ENCODE measurements at places on chromosomes 7 and 10.
A peak's percentile ranks its signal among the peaks of the same experiment; 100 is the strongest.

DNA sequence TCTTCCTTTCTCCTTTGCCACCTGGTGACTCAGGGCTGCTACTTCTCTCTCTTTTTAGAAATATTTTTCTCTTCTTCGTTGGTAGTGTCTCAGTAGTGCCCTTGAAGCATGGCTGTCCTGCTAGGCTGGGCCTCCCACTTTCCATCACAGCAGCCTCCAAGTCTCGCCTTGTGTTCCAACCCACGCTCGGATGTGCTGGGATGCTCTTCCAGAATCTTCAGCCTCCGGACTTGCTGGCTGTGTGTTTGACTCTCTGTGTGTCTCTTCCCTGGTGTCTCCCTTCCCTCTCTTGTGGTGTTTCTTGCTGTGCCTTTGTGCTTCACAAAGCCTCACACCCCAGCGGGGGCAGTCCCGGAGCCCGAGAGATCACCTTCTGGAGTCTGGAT, 100.5 kb downstream of the INPP5A start:
- DNase-seq: no peak

DNA sequence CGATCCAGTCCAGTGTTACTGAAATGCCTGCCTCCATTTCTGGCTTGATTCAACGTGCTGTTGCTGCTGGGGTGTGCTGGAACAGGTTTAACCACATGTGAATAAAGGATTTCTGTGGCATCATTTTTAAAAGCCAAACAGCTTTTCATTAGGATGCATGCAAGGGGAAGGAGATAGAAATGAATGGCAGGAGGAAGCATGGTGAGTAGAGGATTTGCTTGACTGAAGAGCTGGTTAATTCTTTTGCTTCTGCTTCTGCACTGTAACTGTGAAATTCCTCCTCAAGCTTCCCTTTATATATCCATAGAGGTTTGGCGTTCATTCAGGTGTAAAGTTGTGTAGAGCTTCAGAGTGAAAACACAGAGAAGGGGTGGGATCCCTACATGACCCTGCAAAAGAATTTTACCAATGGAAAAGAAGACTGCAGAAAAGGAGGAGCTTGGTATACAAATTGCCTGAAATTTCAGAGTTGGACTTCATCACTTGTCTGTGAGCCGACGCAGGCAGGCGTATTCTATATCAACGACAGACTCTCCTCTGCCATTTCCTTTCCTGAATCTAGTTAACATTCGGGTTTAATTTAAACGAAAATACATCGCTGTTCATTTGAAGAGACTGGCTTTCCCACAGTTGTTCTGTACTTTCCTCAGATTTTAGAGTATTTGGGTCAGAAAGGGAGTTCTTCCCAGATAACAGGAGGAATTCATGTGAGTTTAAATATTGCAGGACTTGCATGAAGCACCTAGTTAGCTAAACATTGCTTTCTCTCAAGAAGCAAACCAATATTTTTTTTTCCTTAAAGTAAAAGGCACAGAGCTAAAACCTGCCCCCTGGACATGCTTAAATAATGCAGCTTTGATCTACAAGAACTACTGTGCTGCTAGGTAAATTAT, at the start of gene SOSTDC1:
Gene SOSTDC1, minus strand, starts transcription at position 270 of the 893 bp plus-strand sequence. Its CDS starts 70 bp downstream, at position 200.
- no peak for DNase-seq

- DNase-seq: no peak
Measured at GRCh38 chr10:7560519-7560918, 106.2 kb downstream of the ITIH5 start.

DNA sequence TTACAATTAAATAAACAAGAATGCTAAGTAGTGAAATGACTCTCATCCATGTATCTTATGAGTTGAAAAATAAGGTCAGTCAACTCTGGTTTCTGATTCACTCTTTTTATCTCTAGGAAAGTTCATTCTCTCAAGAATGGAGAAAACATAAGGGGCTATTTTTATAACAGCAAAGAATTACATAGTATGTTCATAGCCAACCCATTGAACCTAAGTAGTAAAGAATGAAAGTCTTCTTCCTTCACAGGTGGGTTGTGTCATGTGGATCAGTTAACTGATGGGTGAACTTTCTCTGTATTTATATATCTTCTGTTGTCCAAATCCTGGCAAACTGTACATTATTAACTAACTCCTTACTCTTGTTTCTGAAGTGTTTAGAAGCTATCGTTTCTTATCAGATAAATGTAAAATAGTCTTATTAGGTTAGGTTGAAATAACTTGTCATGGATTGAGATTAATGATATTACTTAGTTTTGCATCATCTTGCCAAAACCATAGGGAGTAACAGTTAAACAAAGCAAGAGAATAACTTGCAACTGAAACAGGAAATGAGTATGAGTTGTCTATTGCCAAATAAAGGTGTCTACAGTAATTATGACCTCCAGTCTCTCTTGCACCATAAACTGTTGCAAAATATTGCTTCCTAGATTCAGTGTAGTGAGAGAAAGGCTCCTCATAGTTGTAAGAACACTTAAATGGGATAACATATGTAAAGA, 86.8 kb downstream of the ANKRD7 start:
- no peak for DNase-seq

- DNase-seq: no peak
Measured at GRCh38 chr10:124539935-124540641, 78.5 kb downstream of the LHPP start.

DNA sequence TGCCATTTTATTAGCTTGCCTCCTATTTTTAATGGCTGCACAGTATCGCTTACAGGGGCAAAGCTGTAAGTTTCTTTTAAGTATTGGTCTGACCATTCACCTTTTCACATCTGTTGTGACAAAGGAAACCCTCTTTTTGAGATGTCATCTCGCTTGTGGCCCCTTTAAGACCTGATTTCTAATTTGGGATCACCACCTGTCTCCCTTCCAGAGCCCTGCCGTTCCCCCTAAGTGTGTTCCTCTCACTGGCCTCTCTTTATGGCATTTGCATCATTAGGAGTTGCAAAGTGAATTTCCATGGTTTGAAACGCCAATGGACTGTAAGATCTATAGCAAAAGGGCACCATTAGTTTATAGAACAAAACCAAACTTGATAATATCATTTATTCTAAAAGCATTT, 1.4 kb downstream of the EPDR1 start:
- no peak for DNase-seq

DNA sequence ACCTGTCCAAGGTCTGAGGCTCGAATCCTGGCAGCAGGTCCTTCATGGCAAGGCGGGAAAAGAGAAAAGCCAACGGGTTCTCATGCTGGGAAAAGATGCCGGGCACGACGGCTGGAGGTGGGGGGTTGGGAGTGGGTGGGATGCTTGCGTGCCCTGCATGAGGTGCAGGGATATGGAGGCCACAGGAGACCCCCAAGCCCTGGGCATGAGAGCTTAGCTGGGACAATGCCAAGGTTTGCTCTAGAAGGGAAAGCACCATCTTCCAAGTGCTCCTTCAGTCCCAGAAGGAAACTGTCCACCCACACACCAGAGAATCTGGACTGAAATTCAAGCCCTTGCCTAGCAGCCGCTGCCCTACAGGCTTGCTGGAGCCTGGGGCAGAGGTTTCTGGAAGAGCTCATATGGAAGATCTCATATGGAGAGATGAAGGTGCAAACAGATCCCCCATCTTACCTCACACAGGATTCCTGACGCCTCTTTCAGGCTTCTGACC, 64.3 kb downstream of the ZRANB1 start:
- DNase-seq: no peak

- peak; percentile 52 for DNase-seq
Measured at GRCh38 chr7:121547544-121548092, 151.5 kb upstream of the FAM3C start.

GRCh38 chr10:91378061-91378460, 32.1 kb upstream of the HECTD2 start:
- no peak for DNase-seq

DNA sequence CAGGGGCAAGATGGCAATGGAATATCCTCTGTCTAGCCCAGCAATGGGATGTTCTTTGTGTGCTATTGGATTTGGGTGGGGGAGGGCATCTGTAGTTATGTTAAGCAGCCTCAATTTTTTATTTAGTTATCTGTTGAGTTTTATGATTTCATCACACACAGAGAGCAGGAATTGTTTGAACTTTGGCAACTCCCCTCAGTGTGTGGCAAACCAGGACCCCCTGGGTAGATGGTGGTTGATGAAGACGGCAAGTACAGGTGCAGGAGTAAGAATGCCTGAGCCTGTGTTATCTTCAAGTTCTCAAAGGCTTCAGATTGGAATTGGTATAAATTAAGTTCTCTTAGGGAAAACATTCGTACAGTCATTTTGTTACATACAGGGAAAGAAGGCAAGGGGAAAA, 142.4 kb upstream of the SAMD8 start:
- no peak for DNase-seq

GRCh38 chr10:75538144-75538543, 106.7 kb downstream of the LRMDA start:
- no peak for DNase-seq

DNA sequence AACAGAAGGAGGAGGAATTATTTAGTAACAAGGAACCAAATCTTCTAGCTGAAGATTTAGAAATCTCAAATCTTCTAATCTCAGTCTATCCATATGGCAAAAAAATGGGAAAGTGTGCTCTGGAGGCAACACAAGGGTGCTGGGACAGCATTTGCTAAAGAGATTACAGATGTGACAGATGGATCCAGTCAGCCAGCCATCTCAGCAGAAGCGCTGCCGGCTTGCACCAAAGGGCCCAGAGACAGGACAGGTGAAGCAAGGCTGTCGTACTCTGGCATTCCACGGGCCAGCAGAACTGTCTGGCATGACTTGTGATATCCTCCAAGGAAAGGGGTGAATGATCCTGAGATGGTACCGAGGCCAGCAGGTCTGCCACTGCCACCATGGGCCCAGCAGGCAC, 45.7 kb upstream of the GJD4 start:
- no peak for DNase-seq

GRCh38 chr7:132030086-132030568, 473.7 kb upstream of the PODXL start:
- DNase-seq: no peak

DNA sequence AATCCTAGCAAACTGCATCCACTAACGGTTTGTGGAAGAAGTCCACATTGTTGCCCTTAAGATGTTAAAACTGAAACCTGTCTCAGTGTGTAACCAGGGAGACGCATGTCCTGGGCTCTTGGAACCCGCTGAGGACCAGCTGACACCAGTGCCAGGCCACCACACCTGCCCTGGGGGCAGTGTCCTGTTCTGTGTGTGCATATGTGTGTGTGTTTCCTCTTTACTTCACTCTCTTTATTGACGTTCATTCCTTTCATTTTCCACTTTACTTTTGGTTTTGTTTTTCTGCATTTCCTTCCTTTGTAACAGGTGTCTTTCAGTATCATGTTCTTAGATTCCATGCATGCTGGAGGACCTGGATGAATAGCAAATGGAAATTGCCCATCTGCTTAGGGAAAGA, 83.8 kb downstream of the TEX36 start:
- no peak for DNase-seq

- DNase-seq: no peak
Measured at GRCh38 chr10:971613-972012, 16.6 kb upstream of the GTPBP4 start.

- no peak for DNase-seq
Measured at GRCh38 chr10:51685768-51686167, 13.6 kb downstream of the CSTF2T start.

DNA sequence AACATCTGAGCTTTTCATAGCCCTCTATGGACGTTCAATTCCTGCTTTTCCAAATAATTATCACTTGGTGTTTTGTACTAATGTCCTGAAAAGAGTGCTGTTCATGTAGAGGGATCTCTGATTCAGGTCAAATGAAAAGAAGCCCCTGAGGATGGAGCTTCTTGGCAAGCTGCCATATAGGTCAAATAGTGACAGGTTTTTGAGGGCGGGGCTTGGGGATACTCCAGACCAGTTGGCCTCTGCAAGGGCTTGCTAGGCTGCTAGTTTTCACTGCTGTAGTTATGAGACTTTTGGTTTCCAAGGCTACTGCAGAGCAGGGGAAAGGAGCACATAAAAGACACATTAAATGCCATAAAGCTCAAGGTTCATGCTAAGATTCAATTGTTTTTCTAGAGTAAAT, 257.2 kb upstream of the CACNA2D1 start:
- no peak for DNase-seq

DNA sequence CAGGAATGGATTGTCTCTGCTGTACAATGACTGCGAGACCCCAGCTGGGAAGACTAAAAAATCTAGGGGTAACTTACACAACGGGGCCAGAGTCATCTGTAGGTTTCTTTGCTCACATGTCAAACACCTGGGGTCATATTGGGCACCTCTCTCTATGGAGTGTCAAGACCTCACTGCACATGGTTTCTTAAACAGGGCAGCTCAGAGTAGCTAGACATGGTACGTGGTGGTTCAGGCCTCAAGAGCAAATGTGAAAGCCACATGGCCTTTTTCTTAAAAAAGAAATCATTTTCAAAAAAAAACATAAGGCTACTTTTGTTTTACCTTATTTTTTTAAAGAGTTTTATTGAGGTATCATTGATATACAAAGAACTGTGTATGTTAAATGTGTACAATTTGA, 162.2 kb upstream of the ITGB1 start:
- DNase-seq: no peak

DNA sequence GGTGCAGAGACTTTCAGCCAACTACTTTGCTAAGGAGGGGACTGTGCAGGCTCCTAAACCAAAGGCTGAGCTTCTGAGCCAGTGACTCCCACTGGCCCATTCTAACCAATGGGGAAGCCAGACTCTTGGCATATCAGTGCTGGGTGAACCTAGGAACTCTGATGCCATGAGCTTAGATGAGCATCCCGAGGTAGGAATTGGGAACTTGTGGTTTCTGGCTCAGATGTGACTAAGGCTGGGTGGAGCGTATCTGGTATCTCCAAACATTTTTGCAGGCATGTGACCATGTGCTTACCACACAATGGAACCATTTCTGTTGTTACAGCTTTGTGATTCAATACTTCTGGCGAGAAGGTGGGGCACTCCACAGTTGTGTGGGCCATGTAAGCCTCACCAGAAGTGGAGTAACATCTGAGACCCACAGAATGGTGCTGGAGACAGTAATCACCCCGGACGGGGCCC, 2.5 kb upstream of the AVPI1 start:
- DNase-seq: peak; percentile 80

Measured in SJSA1 (cell line).